ENCODE measurements at places on chromosomes 5 and 9.
A peak's percentile ranks its signal among the peaks of the same experiment; 100 is the strongest.

DNA sequence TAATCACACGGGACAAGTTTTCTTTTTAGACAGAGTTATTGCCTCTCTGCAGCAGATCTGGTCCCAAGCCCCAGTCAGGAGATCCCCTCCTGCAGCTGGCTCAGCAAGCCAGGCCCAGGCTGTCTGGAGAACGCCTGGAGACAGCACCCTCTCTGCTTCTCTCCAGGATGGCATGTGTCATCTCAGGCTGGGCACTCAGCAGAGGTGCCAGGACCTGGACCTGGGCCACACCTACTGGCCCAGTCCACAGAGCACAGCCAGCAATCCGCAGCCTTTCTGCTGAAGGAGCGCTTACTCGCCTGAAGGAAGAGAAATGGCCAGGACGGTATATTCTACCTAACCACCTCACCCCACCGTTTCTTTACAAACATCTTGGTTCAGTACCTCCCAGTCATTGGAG lies 4.7 kb upstream of the TBC1D9B start:
- DNase-seq: no peak

- no peak for DNase-seq
Observed at GRCh38 chr5:38621840-38622437, 65.5 kb upstream of the LIFR start.

DNA sequence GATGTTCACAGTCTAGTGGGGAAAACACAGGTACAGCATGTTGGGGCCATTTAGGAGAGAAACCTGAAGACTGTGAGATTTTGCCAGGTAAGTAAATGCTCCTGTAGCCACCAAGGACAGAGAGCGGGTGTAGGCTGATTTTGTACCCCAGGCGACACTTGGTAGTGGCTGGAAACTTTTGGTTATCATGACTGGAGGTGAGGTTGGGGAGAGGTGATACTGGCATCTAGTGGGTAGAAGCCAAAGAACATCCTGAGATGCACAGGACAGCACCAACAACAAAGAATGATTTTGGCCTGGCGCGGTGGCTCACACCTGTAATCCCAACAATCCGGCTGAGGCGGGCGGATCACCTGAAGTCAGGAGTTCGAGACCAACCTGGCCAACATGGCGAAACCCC lies 38.8 kb upstream of the PWWP2A start:
- no peak for DNase-seq

DNA sequence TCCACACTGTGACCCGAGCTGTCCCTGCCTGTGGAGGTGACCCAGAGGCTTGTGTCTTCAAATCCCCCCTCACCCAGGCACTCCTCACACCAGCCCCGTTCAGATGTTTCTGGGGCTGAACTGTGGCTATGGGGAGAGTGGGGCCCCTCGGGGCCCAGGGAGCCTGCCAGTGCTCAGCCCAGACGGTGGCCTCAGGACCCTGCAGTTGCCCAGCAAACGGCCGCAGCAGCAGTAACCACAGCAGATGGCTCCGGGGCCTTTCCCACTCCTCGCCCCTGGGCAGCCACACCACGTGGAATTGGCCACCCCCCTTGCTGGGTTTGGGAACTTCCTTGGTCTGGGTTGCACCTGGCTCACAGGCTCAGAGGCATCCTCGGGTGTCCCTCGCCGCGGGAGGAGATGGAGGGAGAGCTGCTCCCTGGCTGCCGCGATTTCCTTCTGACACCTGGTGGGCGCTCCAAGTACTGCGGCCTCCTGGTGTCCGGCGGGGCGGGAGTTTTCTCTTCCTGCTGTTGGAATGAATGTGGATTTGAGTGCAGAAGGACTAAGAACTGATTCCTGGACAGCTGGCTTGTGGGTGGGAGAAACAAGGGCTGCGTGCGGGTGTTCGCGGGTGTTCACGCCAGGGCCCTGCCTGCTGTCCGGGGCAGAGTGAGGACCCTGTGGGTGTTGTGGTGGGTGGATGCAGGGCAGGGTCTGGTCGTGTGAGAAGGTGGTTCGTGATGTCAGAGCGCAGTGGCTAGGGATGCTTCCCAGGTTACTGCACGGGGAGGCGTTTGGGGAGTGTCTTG lies 97.5 kb downstream of the COL5A1 start:
- peak; percentile 63 for DNase-seq

GRCh38 chr5:146725025-146725424 lies 153.5 kb downstream of the PPP2R2B start:
- no peak for DNase-seq

- DNase-seq: no peak
Observed at GRCh38 chr9:16068476-16068875, 515.6 kb downstream of the CCDC171 start.

GRCh38 chr5:50867140-50867539 lies 200.7 kb downstream of the PARP8 start:
- no peak for DNase-seq

DNA sequence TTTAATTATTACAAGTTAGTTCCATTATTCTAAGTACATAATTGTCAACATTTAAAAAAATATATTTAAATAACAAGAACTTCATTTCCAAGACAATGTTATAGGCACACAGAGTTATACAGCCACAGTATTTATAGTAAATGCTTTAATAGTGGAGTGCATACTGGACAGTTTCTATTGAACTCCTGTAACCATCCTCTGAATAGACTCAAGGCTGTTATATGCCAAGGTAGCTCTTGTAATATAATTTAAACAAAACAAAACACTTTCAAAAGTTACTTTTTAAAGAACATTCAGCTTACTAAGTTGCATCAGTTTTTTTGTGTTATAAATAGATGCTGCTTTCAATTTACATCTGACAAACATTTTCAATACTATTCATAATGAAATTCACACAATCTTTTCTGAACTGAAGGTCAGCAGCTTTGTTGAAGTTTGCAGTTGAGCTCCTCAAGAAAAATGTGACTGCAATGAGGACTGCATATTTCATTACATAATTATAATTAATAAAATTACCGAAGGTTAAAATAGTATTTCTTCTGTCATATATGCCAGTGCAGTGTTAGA lies 549.9 kb upstream of the CYLC2 start:
- DNase-seq: no peak

GRCh38 chr9:97961361-97961760 lies 21.8 kb upstream of the ANP32B start:
- DNase-seq: no peak

DNA sequence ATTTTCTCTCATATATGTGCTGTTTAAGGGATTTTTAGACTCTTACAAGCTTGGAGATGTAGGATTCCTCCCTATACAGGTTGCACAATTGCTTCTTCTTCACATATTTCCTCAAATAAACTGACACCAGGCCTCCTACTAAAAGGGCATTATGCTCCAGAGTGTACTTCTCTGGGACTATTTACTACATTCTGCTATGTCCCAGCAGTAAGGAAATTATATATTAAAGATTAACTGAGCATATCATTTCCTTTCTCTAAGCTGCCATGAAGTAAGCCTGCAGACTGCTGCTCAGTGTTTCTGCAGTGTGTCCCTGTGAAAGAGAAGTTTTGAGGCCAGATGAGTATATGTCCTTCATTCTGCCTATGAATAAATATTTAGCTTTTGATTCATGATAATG lies 356.9 kb upstream of the NUDT12 start:
- no peak for DNase-seq

GRCh38 chr9:119559056-119559455 lies 189.8 kb upstream of the BRINP1 start:
- DNase-seq: no peak

DNA sequence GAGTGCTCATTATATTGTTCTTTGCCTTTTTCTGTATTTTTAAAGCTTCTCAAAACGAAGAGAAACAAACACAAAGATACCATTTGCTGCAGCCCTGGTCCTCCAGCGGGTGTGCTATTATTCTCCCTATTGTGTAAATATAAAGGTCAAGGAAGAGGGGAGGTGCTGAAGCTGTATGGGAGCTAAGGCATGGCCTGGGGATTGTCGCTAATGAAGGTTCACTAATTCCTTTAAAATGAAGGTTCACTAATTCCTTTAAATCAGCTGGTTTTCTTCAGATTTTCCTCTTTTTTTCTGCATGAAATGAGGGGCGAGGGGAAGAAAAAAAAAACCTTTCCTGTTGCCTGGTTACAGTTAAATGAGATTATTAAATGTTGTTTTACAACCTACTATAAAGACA lies 74.5 kb upstream of the MAP1B start:
- no peak for DNase-seq

DNA sequence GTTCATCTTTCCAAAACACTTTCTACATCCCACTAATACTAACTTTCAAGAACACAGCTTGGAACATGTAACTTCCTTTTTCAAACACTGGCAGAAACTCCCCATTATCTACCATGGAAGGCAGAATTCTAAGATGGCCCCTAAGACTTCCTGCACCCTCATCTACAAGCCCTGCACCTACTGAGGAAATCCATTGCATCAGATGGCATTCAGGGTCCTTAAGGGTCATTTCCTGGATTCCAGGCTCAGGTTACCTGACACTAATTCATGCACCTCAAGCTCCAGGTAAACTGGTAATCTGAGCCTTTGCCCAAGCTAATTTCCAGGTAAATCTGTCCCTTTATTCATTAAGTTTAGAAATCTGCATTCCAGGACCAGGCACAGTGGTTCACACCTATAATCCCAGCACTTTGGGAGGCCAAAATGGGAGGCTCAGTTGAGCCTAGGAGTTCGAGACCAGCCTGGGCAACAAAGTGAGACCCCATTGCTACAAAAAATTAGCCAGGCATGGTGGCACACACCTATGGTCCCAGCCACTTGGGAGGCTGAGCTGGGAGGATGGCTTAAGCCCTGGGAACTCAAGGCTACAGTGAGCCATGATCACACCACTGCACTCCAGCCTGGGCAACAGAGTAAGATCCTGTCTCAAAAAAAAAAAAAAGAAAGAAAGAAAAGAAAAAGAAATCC lies 91.6 kb downstream of the NFIB start:
- no peak for DNase-seq

- DNase-seq: no peak
Observed at GRCh38 chr5:9059920-9060691, 485.8 kb downstream of the SEMA5A start.

- peak; percentile 23 for DNase-seq
Observed at GRCh38 chr9:120715389-120715924, 1.2 kb upstream of the MEGF9 start.

- DNase-seq: no peak
Observed at GRCh38 chr5:51958473-51958872, 575.2 kb downstream of the ISL1 start.
